ENCODE measurements at places on chromosomes 4 and X.
A peak's percentile ranks its signal among the peaks of the same experiment; 100 is the strongest.

DNA sequence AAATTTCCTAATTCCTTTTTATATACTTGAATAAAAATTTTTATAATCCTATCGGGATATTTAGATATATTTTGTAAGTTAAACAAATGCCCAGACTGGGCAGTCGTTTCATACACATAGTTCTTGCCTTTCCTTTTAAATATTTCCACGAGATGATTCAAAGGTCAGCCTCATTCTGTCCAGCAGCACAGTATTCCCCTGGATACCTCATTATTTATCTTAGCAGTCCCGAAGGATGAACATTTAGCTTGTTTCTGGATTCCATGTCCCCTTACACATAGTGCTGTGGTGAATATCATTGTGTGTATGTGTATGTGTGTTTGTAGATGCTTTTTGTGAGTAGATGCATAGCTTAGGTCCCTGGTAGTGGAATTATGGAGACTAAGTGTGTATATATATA lies 38.3 kb downstream of the RAPGEF2 start:
- DNase-seq = no peak

DNA sequence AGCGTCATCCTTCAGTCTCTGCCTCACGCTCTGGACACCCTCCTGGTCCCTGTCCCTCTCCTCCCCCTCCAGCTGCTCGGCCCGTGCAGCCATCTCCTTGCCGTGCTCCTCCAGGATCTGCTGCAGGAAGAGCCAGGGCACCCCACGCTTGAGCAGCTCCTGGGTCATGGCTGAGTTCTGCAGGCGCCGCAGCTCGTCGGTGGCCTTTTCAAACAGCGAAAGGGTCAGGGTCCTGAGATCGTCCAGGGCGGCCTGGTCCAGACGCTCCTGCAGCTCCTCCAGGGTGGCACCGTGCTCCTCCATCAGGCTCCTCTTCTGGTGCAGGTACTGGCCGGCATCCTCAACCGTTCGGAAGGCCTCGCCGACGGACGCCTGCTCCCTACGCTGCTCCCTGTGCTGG lies 85.8 kb downstream of the EVC2 start:
- no peak for DNase-seq

- peak; percentile 62 for DNase-seq
Measured at GRCh38 chr4:1194010-1194900, 21.9 kb upstream of the SPON2 start.

GRCh38 chrX:14697451-14697850 lies 168.1 kb downstream of the GLRA2 start:
- DNase-seq = no peak

GRCh38 chr4:104879367-104879766 lies 267.3 kb upstream of the TET2 start:
- DNase-seq = no peak

GRCh38 chr4:165328101-165328425 lies 594 bp downstream of the MSMO1 start:
- DNase-seq = no peak

DNA sequence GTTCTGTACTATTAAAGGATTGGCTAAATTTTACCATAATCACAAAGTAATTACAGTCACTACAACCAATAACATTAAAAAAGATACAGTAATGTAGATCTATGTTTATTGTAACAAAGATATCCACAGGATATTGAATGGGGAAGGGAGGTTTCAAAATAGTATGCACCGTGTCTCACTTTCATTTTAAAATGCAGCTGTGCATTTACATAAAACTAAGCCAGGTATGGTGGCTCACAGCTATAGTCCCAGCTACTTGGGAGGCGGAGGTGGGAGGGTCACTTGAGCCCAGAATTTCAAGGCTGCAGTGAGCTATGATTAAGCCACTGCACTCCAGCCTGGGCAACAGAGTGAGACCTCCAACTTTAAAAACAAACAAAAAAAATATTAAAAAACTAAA lies 8.5 kb downstream of the SRP72 start:
- no peak for DNase-seq
